ENCODE measurements at places on chromosomes 1 and 21.

DNA sequence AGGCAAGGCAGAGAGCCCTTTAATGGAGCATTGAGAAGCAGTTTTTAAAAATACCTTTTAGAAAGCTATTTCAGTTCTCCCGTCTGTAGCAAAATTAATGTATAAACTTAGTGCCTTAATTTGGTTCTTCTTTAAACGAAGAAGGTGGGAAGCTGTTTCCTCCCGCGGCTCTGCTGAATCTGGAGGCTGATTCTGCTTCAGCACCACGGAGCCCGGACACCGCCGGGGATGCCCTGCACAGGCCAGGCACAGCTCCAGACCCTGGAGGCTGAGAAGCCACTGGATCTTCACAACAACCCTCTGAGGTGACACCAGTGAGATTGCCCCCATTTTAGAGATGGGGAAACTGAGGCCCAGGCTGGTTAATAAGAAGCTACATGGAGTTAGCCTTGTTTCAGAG lies 175.8 kb upstream of the VAMP3 start:
- DNase-seq = no peak

- DNase-seq = no peak
Measured at GRCh38 chr1:17729909-17730308, 25.2 kb upstream of the ACTL8 start.

DNA sequence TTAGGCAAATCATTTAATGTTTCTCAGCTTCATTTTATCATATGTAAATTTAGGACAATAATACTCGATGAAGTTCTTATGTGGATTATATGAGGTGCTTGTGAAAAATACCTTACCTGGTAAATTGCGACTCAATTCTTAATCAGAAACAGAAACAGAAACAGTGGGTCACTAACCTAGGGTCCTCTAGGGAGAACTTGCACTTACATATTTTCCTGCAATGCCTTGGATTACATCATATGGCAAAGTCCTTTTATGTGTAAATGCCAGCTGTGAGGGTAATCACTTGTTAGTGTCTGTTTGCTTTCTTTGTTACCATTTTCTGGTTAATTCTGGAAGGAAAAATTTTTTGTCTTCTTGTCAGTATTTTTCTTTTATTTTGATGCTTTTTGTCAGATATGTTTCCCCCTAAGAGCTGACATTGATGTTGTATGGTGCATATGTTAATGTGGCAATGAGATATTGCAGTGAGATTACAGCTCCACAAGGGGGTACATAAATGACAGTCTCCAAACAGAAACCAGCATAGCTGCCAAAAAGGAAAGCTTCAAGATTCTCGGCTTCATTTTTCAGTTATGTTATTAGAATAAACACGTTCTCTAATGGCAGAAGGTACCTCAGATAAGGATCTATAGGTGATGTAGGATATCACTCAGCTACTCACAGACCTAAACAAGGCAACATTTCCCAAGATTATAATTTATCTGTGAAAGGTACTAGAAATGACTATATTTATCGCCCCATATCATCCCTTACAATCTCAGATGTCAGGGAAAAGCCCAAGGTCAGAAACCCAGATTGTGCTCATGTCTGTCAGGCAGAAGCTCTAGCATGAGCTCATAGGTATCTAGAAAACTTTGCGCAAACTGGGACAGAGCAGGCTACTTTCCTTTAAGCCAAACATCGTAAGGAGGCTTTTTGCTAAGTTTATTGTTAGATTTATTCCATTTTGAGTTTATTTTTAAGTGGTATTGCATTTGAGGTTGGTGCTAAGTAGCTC lies 119.9 kb downstream of the FASLG start:
- peak; percentile 46 for DNase-seq

DNA sequence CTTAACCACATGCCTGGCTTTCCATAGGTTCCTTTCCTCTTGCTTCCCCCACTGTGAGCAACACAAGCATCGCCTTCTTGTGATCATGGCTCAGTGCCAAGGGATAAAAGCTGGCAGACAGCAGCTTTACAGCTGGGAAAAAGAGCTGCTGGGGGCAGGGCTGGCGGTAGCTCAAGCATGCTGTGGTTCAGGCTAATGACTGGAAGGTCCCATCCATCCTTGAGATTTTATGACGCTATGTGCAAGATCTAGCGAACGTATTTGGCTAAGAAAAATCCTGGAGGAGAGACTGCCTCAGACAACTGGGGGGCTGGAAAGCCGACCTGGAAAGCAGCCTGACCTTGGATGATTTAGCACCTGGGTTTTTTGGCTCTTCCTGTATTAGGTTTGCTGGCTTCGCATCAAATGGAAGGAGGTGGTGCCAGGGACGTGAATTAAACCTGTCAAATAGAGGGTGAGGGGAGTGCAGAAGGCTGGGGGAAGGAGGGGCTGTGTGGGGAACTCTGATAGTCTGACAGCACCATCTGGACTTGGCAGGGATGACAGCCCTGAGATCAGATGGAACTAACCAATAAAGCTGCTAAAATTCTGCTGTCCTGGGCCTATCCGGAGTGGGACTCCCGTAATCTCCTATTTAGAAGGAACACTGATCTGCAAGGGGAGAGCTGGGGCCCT lies 34.8 kb downstream of the ZMYND12 start:
- DNase-seq = no peak

GRCh38 chr1:201773764-201774163 lies 55.2 kb upstream of the IPO9 start:
- no peak for DNase-seq

DNA sequence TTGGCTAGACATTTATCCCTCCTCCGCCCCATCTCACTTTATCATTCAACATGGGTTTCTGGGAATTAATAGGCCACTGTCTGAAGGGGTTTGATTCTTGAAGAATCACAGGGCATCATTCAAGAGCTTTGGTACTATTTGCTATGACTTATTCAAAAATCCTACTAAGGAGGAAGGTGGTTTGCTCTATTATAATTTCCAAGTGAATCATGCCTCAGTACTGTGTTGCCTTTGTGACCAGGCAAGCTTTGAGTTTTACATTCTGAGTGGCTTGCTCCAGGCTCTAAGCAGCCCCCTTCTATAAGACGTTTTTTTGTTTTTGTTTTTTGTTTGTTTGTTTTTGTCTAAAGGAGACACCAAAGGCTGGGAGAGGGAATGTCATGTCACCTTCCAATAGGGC lies 2.6 kb downstream of the C1orf21 start:
- DNase-seq = no peak

GRCh38 chr1:75797273-75797588 lies 549 bp downstream of the MSH4 start:
- DNase-seq = no peak

DNA sequence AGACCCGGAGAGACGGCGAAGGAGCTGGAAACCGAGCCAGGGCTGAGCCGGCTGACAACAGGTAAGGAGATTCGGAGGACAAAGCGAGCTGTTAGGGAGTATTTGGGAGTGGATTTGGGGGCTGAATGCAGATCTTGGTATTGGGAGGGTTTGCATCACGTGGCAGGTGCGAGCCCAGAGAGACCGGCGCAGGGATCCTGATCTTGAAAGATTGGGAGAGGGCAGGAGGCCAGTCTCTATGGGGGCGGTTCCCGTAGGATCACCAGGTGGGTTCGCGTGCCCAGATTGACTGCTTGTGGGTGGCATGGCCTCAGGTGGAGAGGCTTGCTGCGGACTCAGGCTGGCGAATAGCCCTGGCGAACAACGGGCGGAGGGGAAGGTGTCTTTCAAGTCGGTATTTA lies 204 bp downstream of the CIART start:
- DNase-seq = no peak

DNA sequence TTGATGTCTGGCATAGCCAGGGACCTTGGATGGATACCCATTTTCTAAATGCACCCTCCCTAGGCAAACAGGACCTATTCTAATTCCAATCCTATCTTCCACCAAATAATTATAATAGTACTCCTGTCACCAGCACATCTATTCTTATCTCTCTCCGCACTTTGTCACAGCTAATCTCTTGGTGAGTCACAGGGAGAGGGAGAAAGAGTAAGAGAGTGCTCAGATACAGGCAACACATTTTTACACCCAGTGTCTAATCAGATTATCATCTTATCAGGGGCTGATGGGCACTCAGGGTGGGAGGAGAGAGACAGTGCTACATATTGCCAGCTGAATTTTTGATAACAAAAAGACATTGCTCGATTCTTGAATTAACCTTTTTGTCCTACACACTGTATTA lies 275.0 kb upstream of the BEND5 start:
- no peak for DNase-seq

DNA sequence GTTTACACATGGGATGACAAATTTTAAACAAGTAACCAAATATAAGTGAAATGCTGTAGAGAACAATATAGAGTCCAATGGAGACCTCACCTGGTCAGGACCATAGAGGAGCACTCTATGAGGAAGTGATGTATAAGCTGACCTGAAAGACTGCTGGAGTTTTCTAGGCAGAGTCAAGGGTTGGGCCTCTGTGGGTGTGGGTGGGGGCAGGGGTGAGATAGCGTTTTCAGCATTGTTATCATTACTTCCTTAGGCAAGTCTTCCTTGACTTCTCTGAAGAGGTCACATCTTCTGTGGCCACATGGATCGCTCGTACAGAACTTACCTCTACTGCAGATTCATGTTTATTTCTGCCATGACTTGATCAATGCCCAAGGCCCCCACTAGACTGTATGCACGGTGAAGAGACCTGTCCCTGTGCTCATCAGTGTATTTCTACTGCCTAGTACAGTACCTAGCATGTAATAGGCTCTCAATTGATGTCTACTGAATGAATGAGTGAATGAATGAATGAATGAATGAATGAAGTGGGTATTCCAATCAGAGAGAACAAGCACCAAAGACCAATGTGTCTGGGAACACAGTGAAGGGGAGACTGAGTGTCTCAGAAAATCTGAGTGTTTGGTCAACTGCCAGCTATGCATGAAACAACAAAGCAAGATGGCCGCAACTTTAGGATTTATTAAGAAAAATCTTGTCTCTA lies 116.5 kb downstream of the RNF220 start:
- no peak for DNase-seq

DNA sequence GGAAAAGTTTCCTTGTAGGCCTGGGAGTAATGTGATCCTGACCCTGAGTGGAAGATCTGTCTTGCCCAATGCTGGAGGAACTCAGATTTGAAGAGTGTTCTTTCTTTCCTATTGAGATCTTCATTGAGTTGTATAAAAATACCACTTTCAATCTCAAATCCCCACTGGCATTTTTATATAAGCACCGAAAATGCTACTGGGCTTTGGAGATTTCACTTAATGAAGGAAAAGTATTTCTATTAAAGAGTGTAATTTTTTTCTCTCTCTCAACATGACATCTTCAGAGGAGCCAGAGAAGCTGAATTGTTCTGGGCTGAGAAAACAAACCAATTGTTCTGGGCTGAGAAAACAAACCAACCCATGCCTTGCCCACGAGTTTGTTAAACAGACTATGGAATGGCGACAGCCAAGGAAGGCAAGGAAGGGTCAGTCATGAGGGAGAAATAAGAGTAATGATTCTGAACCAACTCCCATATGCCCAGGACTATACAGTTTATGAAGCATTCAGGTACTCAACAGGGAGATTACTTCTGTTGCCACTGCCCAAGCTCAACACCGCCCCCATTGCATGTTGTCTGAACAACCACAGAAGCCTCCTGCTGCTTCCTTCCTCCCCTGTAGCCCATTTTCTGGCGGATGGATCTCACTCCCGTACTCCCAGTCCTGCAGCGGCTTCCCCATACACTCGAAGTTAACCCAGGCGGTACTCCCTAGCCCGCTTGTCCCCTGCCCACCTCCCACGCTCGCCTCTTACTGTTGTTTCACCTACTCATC lies 103.2 kb downstream of the BEND5 start:
- no peak for DNase-seq

- no peak for DNase-seq
Measured at GRCh38 chr1:228744918-228745317, 9.6 kb downstream of the RHOU start.

- no peak for DNase-seq
Measured at GRCh38 chr1:29264773-29265389, 28.6 kb downstream of the PTPRU start.

DNA sequence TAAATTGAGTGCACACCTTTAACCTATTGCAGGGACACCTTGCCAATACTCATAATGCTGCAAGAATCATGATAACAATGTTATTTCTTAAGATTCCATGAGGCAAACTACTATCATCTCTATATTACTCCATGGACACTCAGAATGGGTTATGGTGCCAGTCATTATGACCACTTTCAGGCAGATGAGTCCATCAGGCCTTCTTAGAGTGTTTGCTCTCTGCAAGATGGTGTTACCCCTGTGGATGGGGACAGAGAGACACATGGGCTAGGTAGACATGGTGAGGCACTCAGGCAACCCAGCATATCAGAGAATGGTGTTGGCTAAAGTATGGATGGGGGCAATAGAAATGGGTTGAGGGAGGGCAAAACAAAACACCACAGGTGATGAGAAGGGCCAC lies 59.7 kb downstream of the XCL2 start:
- DNase-seq = no peak

DNA sequence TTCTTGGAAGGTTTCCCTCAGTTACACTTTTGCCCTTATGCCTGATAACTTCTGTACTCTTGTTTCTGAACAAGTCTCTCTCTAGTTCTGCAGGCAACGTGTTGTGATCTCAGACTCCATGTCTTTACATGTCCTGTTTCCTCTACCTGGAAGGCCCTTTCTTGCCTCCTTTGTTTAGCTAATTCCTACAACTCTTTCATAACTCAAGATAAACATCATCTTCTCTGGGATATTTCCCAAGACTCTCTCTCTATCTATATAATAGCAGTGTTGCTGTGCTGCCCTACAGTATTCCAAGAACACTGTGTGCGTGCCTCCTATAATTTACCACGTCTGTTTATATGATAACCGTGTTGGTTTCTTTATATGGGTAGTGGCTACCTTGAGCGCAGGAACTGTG lies 47.8 kb downstream of the CHRM3 start:
- DNase-seq = no peak

GRCh38 chr1:234875953-234876855 lies 252.4 kb downstream of the TOMM20 start:
- DNase-seq = no peak

DNA sequence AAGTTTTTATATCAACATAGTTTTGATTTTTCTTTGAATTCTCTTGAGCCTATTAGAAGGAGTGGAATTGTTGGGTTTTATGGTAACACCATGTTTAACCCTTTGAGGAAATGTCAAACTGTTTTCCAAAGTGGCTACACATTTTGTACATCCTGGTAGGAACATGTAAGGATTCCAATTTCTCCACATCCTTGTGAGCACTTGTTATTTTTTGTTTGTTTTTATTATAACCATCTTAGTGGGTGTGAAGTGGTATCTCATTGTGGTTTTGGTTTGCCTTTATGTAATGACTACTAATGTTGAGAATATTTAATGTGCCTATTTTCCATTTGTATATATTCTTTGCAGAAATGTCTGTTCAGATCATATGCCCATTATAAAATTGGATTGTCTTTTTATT lies 120.5 kb downstream of the FGGY start:
- no peak for DNase-seq

All from GM12864 (cell line).